ENCODE measurements at places on chromosomes 5 and 9.

DNA sequence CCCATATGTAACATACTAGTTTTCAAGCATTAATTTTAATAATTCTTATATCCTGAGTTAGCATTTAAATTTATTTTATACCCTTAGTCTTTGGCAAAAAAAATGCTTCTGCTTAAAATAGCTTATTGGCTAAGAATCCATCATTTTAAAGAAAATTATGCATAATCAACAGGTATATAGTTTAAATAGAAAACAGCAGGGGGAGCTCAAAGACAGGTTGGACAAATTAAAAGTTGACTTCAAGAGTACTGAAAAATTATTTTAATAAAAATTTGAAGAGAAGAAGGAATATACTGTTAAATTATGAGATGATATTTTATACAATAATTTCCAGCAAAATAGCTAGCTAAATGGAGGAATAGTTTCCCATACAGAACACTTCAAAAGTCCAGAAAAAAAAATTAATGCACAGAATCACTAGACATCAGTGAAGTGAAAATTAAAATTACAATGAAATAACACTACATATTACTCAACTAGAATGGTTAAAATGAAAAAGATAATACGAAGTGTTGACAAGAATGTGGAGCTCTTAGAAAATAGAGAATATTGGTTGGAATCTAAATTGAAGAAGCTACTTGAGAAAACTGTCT is 387.1 kb downstream of the PDE4D start:
- DNase-seq: peak; percentile 51

DNA sequence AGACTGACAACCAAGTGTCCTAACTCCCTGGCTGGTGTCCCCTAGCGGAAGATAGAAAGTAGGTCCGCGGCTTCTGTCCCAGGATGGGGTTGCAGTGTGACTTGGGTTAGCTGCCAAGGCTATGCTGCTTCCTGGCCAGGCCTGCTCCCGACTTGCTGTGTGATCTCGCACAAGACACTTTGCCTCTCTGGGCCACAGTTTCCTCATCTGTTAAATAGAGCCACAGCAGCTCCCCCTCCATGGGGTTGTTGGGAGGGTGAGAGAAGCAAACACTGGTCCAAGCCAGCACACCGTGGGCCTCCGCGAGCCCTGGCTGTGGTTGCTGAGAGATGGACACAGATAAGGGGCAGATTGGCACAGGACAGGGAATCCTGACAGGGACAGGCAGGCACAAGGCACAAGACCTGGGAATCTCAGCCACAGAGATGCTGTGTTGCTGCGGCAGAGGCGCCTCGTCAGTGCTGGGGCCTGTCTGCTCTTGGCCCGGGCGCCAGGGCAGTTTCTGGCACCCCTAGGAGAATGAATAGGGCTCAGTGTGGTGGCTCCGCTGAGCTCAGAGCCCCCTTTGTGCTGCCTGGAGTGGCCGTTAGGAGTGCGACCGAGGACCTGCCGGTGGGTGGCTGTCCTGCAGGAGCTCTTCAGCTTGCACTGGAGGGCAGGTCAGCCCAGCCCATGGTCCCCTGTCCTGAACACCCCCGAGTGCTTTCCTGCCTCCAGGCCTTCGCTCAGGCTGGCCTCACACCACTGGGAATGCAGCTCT is 1.8 kb upstream of the SH2D3C start:
- no peak for DNase-seq

GRCh38 chr5:76742583-76742982 is 26.7 kb downstream of the F2R start:
- no peak for DNase-seq

GRCh38 chr5:32803656-32804055 is 92.5 kb downstream of the NPR3 start:
- no peak for DNase-seq

DNA sequence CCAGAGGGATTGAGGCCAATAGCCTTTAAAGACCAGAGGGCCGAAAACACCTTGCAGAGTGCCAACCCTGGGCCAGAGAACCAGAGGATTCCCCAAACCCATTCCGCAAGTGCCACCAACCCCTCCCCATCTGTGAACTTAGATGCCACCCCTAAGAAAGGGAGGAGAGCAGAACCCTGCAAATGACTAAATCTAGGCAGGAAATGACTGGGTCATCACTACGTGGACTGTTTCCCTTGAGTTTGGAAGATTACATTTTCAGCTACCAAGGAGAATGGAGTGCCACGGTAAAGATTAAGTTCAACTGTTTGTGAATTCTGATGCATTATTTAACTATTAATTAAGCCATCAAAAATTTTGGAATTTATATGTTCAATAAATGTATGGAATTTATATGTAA is 142.8 kb downstream of the ENC1 start:
- peak; percentile 37 for DNase-seq
